HepG2 (cell line): ENCODE measurements at places on chromosomes 12 and 14. TPM values are rescaled to one million over a fixed set of nuclear protein-coding genes. Genes with fewer than 3 reads are reported as not detected.

CMTM5 gene
- total RNA-seq, result not detected in 2 replicates

NELL2 gene
- 0.11 TPM in 1 of 2 replicates, not detected in the other for total RNA-seq

SLC5A8 gene
- not detected in 2 replicates for total RNA-seq

PTGER2 gene
- total RNA-seq, result not detected in 2 replicates

TOMM20L gene
- total RNA-seq, result 0.46 TPM in 1 of 2 replicates, not detected in the other

ADAM21 gene
- 0.07 TPM in 1 of 2 replicates, not detected in the other for total RNA-seq

TMTC1 gene
- total RNA-seq, result 1.4 and 1.8 TPM in 2 replicates

TMPRSS12 gene
- not detected in 2 replicates for total RNA-seq
